ENCODE measurements at places on chromosomes 12 and 14.

DNA sequence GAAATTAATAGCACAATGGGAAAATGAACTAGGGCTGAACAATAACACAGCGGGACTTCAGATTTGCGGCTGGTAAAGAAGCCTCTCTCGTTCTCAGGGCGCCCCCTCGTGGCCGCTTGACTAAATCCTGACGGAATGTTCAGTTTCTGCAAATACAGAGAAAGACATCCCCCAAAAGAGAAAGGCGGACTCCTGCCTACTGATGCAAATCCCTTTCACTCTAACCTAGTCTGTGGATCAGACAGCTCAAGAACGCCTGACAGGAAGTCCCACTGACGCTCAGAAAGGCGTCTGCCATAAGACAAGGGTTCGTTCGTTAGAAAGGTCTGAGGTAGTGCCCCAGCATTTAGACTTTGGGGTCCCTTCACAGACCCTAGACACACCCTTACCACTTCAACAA lies 2.5 kb downstream of the NUAK1 start:
- peak; percentile 78 for DNase-seq

DNA sequence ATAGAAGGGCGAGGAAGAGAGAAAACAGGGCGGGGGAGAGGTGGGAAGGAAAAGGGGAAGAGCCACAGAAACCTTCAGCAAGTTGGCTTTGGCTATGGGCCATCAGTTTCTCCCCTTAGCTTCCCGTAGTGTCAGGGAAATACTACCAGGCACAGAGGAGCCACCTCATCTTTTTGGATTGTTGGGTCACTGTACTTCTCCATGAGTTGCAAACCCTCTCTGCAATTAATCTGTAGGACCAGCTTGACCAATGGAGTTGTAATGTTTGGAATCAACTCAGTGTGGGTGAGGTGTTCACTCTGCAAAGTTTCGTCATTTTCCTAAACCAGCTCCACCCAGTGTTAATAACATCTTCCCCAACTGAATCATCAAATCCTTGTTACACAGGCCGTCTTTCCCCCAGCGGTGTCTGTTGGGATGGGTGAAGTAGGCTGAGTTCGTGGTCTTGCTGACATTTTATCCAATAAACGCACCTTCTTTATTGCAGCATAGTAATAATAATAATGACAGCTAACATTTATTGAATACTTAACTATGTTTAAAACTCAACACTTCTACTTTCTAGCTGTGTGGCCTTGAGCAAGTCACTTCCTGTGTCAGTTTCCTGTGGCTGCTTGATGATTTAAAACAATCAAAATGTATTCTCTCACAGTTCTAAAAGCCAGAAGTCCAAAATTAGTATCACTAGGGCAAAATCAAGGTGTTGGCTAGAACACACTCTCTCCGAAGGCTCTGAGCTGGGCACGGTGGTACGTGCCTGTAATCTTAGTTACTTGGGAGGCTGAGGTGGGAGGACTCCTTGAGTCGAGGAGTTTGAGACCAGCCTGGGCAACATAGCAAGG lies 8.1 kb upstream of the GLTP start:
- no peak for DNase-seq

- DNase-seq: no peak
Measured at GRCh38 chr12:99983456-99984258, 1.1 kb downstream of the ANKS1B start.

GRCh38 chr12:128138125-128138524 lies 128.8 kb upstream of the TMEM132C start:
- no peak for DNase-seq

GRCh38 chr12:71755146-71755892 lies 656 bp downstream of the RAB21 start:
- DNase-seq: no peak
